NCI-H1694 (cell line): ENCODE measurements at places on chromosomes 11 and 22.

GRCh38 chr11:27388869-27389268 is 25.9 kb upstream of the CCDC34 start:
- DNase-seq, result no peak

DNA sequence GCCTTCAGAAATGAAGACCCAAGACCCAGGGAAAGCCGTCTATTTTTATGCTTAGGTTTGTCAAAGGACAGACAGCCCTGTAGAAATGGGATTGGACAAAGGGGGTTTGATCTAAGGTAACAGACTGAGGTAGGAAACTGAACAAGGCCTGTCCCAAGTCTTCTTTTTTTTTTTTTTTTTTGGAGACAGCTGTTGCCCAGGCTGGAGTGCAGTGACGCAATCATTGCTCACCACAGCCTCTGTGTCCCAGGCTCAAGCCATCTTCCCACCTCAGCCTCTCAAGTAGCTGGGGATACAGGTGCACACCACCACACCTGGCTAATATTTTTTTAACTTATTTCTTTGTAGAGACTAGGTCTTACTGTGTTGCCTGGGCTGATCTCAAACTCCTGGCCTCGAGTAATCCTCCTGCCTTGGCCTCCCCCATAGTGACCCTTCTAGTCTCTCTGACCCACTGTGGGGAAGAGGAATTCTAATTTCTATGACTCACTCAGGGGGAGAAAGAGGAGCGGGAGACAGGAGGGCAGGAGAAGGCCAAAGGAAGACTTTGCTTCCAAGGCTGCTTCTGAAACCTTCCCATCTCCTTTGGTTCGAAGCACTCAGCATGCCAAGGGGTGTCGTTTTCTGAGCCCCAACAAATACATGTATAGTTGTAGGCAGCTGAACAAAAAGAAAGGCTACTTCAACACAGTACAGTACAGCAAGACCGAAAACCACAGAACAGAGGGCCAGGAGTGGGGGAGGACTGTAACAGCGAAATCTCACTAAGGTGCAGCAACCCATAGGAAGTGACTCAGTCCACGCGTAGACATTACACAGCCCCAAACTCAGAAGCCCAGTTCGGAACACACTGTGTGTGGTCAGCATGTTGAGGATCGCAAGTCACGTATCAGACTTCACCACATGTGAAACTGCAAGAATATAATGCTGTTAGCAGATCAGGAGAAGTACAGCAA is 872 bp downstream of the TMA7B start:
- DNase-seq, result no peak

- DNase-seq, result no peak
These were observed 8.7 kb upstream of the LAYN start for GRCh38 chr11:111531687-111532364.

DNA sequence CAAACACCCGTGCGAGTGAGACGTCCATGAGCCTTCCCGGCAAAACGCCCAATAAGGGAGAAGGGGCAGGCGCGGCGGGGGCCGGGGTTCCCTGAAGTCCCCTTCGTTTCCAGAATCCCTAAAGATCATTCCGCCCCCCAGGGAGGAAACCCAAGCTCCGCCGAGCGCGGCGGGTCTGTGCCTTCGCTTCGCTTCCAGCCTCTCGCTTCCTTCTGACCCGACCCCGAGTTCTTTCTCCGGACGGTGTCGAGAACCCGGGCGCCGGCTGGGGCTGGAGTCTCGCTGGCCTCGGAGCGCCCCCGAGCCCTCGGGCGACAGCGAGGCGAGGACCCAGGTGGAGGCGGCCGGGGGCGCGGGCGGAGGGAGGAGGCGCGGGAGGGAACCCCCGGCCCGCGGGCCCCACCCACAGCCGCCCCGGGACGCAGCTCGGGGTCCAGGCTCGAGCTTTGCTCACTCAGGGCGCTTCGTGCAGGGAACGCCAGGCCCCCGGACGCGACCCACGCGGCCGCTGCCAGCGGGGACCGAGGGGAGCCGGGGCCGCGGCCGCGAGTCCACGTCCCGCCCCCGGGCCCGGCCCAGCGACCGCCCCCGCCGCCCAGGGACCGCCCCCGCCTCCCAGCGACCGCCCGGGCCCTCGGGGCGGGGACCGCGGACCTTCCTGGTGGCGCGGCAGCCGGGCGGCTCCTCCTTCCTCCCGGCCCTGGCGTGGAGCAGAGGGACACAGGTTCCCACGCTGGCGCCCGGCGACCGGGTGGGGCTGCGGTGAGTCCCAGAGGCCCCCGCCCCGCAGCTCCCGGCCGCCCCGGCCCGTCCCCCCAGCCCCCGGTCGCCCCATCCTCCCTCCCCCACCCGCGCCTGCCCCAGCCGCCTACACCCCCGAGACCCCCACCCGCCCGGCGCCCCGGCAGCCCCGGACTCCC is at the start of gene PGGHG:
PGGHG (plus strand) TSS at position 649 of the 920 bp plus-strand sequence. CDS start 691 bp downstream, outside the sequence.
- no peak for DNase-seq
